Muscle of back (tissue), 13 donors: ENCODE measurements at places on chromosomes 12 and 14. TPM values are rescaled to one million over a fixed set of nuclear protein-coding genes. Genes with fewer than 3 reads are reported as not detected.
A peak's percentile ranks its signal among the peaks of the same experiment; 100 is the strongest.

DNA sequence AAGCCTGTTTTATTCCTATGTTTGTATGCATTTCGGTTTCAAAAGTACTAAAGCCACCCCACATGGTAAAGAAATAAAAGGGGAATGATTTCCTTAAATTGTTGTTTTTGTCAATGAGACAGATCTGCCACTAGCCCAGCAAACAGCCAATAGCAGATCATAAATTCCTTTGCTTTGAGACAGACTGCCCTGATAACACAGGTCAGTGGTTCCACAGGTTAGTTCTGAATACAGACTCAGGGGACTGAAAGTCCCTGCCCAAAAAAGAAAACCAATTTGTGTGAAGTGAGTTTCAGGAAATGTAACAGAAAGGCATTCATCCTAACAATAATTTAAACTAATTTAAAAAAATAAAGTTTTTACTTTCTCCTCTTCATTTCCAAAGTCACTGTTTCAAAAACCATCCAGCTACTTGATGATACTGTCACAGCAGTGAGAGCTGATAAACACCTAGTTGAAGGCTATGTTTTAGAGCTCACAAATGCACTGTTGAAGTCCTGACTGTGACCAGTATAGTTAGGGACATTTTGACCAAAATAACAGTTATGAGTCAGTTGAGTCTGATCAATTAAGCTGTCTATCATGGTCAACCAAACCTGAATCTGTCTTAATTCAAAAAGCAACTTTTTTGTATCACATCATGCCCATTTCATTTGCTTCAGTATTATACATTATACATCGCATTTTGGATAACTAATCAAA lies 77.7 kb downstream of the LGR5 start:
- no peak for DNase-seq

Gene GLT1D1
- 0.83 TPM for polyA plus RNA-seq

DNA sequence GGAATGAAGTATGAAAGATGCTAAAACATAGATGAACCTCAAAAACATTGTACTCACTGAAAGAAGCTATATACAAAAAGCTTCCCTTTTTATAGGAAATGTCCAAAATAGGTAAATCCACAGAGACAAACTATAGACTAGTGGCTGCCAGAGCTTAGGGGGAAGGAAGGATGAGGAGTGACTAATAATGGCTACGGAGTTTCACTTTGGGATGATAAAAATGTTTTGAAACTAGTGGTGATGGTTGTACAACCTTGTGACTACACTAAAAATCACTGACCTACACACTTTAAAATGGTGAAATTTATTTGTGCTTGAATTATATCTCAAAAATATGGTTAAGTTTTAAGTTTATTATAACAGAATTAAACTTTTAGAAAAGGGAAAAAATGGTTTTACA lies 37.1 kb upstream of the AMN1 start:
- DNase-seq = no peak

Gene AP5M1
- 36.5 TPM for polyA plus RNA-seq

GRCh38 chr12:80814453-80814852 lies 97.7 kb downstream of the MYF5 start:
- DNase-seq = no peak

- DNase-seq = no peak
Observed at GRCh38 chr12:54991991-54992375, 7.4 kb upstream of the TESPA1 start.

GRCh38 chr12:53974084-53975063 lies at the start of gene HOTAIR:
Gene HOTAIR, minus strand, starts transcription at chr12:53974954.
- peak; percentile 90 for DNase-seq

DNA sequence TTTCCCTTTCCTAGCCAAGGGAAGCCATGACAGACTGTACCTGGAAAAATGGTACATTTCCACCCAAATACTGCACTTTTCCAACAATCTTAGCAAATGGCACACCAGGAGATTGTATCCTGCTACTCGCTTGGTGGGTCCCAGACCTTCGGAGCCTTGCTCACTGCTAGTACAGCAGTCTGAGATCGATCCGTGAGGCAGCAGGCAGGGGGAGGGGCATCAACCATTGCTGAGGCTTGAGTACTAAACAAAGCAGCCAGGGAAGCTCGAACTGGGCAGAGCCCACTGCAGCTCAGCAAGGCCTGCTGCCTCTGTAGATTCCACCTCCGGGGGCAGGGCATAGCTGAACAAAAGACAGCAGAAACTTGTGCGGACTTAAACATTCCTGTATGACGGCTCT lies 218.8 kb downstream of the LRIG3 start:
- no peak for DNase-seq

DNA sequence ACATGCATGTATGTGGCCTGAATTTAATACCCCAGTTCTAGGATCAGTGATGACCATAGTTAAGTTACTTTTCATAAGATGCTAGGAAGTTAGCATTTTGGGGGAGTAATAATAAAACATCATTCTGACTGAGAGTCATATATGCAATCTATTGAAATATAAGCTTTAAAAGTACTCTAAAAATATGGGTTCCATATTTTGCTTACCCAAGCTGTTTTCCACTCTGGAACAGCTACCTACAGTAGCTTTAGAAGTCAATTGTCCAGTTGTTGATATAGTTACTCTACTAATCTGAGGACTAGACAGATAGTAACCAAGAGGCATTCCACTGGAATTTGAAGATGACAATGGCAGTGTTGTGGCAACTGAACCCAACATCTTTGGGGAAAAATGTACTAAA lies 4.0 kb downstream of the LMNTD1 start:
- no peak for DNase-seq

DNA sequence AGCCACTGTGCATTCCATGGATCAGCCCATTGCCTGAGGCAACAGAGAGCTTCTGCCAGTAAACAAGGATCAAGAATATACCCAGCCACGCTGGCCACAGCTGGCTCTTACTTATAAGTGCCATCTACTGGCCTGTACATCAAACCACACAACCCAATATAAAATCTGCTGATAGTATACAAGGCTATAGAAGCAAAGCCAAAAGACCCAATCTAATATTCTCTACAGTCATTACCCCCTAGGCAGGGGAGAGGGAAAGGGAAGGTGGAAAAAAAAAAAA lies 4.4 kb upstream of the FAM186B start:
- DNase-seq = no peak

GRCh38 chr12:57085999-57086492 lies 2.9 kb upstream of the NAB2 start:
- peak; percentile 58 for DNase-seq

Gene FSCB
- polyA plus RNA-seq = not detected

DNA sequence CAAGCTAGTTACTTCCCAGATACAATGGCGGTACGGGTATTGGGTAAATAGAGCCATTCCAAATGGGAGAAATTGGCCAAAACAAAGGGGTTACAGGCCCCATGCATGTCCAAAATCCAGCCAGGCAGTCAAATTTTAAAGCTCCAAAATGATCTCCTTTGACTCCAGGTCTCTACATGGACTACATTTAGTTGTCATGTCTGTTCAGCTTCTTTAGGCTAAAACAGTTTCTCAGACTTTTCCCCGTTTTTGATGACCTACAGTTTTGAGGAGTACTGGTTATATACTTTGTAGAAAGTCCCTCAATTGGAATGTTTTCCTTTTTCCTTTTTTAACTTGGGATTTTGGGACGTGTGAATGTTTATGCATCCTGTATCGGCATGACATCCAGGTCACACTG lies 4.7 kb downstream of the NT5DC3 start:
- no peak for DNase-seq

DNA sequence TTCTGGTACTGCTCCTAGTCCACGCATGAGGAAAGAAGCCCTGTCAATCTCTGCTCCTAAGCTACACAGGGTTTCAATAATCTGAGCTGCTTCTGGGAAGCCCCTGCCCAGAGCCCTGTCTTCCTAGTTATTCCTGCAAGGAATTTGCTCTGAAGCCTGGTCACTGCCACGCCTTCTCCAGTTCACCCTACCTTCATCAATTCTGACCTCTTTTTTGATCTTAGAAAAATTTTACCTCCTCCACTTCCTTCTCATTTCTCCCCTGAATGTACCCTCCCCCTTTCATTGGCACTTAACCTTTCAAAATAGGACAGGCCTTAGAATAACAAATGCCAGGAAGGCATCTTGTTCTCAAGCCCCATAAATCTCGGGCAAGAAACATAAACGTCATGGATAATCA lies 14.9 kb upstream of the LRRK2 start:
- no peak for DNase-seq

DNA sequence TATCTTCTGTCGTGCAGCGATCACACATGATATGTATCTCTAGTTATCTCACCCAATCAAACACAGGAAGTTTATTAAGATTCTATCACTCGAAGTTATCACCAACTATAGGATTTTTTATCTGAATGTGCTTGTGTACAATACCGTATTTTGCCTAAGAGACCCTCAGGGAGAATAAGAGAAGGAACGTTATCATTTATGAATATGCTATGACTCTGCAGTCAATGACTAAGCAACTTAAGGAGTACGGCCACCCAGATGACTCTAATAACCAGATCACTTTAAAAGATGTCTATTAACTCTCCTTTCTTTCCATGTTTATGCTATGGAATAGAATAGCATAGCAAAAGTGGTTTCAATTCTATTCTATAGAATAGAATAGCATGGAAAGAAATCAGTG lies 486.4 kb downstream of the BCL11B start:
- DNase-seq = no peak

GRCh38 chr14:21537090-21537424 lies 10.9 kb upstream of the SALL2 start:
- DNase-seq = no peak

Gene PPP1R1A
- 26.9 TPM for polyA plus RNA-seq

DNA sequence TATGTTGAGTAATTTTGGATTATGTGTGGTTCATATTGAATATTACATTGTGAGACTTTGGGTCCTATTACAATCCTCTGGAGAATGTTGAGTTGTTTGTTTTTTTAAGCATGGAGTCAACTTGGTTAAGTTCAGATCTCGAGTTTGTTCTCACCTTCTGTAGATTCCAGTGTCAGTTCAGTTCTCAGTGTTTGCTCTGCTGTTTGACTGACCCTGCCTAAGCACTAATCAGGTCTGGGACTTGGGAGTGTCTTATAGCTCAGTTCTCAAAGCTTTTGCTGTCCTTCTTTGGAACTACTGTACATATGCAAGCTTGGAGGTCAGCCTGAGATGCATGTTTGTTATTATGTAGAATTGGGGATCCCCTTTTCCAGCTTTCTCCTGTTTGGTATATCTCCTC lies 63.1 kb downstream of the DIP2B start:
- peak; percentile 55 for DNase-seq

Gene SLC7A8
- 5.3 TPM for polyA plus RNA-seq

Gene JPH4
- 2.4 TPM for polyA plus RNA-seq

DNA sequence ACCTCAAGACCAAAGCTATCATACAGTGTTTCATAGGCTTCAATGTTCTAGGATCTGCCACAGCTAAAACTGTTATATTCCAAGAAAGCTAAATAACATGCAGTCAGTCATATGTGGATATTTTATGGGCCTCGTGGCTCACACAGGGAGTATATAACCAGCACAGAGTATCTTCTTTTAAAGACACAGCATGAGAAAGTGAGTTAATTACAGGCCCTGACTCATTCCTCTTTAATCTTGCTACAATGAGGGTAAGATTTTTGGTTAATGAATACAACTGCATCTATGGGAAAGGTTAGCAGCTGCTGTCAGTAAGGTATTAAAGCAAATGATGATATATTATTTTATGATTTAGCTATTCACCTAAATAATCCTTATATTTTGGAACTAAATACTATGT lies 111.0 kb downstream of the TRAFD1 start:
- peak; percentile 3 for DNase-seq

Gene CLEC6A
- not detected for polyA plus RNA-seq

Gene TMEM253
- polyA plus RNA-seq = 0.58 TPM

GRCh38 chr12:7951671-7952070 lies 15.7 kb upstream of the SLC2A3 start:
- no peak for DNase-seq

Gene CCDC175
- not detected for polyA plus RNA-seq

- peak; percentile 81 for DNase-seq
Observed at GRCh38 chr12:68451261-68452077, 119.3 kb upstream of the MDM1 start.

Gene HOXC5
- polyA plus RNA-seq = 2.1 TPM

Gene PRICKLE1
- 25.9 TPM for polyA plus RNA-seq
